CD4-positive, alpha-beta T cell treated with Interleukin-6 at 100 ng/mL for 8 hours (primary cell): ENCODE measurements at places on chromosomes 3 and 15.

DNA sequence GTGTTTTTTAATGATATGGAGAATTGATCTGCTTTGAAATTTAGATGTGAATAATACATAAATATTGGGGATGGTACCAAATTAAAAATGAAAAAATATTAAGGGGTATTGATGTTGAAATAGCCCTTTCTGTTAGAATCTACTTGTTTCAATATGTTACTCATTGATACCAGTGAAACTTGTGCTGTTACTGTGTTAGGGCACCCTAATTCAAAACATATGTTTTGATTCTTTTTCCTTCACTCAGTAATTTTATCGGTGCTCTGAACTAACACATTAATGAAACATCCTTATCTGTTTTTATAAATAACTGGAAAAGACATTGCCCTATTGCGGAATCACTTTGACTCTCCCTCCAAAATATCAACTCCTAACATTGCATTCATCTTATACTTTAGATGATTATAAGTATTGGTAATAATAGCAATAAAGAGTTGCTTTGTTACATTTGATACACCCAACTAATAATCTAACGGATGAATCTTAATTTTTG lies 52.0 kb upstream of the CCNB2 start:
- DNase-seq: no peak

DNA sequence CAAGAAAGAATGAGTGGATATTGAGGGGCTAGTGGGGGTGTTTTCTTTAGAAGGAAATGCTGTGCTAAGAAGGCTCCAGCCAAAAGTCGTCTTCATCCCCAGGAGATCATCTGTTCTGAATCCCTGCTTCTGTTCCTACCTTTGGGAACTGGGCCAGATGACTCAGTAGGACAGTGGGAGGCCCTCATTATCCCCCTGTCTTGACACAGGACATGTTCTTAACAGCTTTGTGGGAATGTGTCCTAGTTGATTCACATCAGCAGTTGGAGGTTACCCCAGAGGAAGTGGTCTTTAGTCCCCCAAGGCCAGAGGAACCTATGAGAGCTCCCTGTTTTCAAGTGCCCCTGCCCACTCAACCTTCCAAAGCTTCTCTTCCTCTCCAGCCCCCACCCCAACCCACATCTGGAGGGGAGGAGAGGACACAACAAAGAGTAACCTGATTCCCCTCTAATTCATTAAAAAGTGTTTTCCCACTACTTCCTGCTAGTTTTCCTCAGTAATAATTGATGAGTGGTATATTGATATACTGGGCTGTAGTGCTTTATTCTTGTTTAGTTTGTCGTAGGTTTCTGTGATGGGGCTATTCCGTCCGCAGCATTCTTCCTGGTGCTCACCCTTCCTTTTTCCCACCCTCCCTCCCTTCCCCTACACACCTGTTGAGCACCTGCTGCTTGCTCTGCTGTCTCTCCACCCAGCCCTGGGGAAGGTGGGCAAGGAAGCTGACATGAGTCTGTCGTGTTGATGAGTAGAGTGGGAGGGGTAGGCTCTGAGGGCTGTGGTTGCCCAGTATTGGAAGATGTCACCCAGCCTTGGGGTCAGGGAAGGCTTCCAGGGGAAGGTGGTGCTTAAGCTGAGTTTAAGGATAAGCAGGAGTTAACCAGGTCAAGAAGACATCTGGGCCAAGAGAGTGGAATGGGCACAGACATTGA lies 9.3 kb downstream of the PXYLP1 start:
- no peak for DNase-seq

DNA sequence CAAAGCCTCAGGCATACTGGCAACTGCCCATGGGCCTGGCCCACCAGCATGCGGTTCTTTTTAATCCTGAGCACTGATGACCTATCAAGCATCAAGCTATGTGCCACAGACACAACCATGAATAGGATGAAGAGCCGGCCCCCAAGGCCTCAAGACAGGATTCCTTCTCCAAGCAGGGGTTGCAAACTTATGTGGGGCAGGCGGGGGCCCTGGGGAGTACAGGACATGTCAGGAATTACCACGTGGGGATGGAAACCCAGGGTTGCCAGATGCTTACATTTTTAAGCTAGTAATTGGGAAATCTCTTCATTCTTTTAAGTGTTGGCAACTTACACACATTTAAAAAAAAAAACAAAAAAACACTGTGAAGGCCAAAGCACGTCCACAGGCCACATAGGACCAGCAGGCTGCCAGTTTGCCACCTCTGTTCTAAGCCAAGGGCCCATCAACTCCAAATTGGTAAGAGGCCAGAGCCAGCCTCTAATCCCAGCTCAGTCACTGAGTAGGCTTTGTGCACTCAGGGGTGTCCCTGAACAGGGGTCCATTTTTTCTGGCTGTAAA lies 32.8 kb downstream of the BDH1 start:
- DNase-seq: no peak

- peak; percentile 72 for DNase-seq
Observed at GRCh38 chr3:108662142-108662738, 72.7 kb downstream of the DZIP3 start.

- no peak for DNase-seq
Observed at GRCh38 chr3:46462111-46462510, 2.6 kb downstream of the LTF start.

GRCh38 chr15:85421116-85421925 lies 40.9 kb downstream of the AKAP13 start:
- DNase-seq: no peak

GRCh38 chr15:59334076-59334415 lies 38.6 kb downstream of the MYO1E start:
- no peak for DNase-seq

DNA sequence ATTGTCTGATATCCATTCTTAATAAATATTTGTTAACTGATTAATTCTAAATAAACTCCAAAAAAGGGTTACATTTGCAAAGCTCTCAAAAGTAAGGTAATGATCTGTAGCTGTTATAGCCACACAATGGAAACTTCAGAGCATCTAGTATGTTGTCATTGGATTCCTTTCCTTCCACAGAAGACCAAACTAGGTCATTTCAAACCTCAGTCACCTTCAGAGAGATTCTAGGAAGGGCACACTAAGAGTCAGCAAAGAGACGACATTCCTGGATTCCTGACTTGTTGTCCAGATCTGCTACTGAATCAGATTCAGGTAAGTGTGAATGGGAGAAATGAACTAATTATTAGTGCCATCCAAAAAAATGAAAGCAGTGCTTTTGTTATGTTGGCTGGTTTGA lies 3.0 kb upstream of the COL8A1 start:
- DNase-seq: no peak

GRCh38 chr3:115800489-115801075 lies 177.3 kb downstream of the GAP43 start:
- DNase-seq: no peak
